ENCODE measurements at places on chromosomes 3 and 15.

- DNase-seq = no peak
Observed at GRCh38 chr15:41307679-41308078, 24.7 kb downstream of the OIP5 start.

DNA sequence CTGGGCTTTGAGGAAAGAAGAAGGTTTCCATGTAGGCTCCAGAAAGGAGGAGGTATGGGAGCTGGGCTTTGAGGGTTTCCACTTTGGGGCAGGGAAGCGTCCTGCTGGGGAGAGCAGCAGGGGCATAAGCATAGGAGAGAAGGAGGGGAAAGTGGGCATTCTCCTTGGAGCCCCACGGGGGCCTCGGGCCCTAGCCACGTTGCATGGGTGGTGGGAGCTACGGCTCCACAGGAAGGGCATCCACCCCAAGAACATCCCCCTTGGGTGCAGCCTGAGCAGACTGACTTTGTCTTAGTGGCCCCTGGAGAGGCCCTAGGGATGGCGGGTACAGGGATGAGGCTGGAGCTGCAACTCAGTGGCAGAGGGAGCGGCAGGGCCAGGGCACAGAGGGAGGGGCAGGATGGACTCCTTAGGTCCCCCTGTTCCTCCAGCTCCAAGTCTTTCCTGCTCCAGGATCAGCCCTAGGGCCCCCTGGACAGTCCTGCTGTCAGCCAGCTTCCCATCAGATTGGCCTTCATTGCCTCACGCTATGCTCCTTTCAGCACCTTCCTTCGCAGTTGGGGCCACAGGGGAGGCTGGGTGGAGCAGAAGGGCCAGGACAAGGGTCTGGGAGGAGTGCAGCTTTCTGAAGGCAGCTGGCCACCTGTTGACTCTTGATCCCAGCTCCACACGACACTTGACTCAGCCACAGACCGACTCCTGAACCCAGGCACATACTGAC lies 22.9 kb downstream of the PRR20G start:
- no peak for DNase-seq

DNA sequence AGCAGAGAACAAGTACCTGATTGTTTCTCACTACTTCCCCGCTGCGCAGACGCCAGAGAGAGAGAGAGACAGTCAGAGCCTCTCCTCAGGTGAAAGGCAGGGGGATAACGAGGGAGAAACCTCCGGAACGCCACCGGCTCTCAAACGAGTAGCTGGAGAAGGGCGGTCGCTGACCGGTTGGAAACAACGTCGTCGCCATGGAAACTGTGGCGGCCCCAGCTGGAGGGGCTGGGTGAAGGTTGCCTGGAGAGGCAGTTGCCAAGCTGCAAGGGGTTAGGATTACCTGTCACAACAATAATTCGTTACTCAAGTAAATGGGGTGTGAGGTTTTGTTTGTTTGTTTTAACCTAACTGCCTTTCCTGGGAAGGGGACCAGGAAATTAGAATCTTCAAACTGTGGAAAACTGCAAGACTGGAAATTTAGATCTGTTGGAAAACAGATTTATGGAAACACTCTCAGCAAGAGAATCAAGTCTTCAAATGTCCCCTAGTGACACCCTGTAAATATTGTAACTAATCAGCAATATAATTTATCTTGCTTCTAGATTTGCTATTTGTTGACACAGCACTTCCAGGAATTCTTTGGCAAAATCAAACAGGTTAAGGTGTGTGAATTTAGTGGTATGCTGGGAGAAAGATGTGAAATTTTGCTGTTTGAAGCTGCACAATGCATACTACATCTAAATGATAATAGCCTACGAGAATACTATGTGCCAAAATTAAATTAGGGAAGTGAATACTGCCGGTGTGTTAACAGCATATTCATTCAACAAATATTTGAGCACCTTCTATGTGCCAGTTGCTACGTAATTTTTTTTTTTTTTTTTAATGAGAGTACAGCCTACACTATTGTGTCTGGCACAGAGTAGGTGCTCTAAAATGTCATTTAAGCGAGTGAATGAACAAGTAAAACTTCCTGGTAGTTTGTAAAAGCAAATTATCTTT lies at the start of gene DNAH12:
DNAH12 (minus strand) TSS at position 164 of the 945 bp plus-strand sequence. CDS start 1,474 bp downstream, outside the sequence.
- no peak for DNase-seq

- no peak for DNase-seq
Observed at GRCh38 chr3:10206166-10206511, 41.4 kb downstream of the IRAK2 start.

DNA sequence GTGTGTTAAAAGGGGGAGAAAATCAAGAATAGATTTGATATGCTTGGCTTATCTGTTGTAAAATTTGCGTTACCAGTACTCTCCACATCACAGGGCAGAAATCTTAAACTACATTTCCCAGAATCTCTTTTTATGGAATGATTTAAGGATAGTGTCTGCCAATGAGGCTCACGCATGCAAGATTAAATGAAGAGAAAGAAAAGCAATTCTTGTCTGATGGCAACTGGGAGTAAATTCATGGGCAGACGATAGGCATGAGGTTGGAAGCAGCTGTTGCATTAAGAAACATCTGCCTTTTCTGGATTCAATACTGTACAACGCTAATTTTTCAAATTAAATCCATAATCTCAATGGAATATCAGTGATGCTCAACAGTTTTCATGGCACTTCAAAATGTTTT lies 27.2 kb upstream of the ANKRD28 start:
- DNase-seq = no peak

GRCh38 chr3:195813916-195814640 lies 2.3 kb upstream of the MUC4 start:
- no peak for DNase-seq

DNA sequence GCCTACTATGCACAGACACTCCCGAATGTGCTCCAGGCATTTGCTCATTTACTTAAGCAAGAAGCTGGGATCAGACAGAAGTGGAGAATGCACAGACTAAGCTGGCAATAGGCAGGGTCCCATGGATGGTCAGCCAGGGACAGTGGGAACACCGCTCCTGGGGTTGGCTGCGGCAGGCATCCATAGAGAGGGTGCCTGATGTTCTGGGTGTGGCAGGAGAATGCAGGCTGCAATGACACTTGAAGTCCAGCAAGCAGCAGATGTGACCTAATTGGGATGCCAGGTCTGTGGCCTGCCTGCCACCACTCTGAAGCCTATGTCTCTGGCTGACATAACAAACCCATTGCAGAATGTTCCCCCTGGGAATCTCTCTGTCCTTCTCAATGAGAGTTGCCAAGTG lies 40.2 kb upstream of the SLC6A11 start:
- no peak for DNase-seq

DNA sequence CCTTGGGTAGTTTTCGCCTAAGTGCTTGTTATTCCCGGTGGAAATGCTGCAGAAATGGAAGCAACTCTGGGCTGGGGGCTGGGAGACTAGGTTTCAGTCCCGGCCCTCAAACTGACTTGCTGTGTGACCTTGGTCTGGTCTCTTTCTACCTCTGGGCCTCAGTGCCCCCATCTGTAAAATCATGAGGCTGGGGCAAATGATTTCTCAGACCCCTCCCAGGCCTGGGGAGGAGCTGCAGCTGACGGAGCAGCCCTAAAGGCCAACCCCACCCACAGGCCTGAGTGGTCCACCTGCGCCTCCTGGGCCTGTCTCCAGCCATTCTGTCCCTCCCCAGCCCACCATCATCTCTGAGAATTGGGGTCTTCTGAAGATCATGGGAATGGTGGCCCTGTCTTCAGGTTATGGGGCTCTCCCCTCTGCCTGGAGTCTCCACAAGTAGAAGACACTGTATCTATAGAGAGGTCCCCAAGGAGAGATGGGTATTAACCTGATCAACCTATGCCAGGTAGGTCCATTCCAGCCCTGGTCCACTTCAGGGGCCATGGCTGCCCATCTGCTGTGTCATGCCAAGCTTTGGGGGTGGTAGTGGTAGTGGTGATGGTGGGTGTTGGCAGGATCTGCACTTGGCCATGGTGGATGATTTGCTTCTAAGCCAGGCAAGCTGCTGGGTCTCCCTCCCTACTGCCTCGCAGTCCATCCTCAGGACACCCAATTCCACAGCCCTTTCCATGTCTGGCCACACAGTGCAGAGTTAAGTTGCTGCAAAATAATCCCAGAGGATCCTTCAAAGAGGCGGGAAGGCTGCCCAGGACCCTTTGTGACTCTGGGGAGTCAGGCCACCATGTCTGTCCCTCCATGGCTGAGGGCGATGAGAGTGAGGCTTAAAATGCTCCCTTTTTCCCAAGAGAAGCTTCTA lies 46.0 kb downstream of the ITGA11 start:
- DNase-seq = no peak

GRCh38 chr3:24582431-24583403 lies 88.1 kb upstream of the THRB start:
- DNase-seq = no peak

DNA sequence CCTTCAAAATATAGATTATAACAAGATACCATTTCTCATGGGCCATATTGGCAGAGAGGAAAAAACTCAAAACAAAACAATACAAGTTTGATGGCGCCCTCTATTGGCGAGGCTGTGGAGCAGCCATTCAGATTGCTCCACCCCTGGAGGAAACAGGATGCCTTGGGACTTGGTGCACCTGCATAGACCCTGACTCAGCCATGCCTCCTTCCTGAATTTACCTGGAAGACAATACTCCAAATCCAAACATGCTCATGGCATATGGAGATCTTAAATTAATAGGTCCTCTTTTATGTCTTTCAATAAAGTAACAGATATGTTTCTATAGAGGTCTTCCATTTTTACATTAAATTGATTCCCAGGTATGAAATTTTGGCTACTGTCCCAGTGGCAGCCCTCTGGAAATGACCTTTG lies 90.0 kb downstream of the APBA2 start:
- DNase-seq = peak; percentile 45

DNA sequence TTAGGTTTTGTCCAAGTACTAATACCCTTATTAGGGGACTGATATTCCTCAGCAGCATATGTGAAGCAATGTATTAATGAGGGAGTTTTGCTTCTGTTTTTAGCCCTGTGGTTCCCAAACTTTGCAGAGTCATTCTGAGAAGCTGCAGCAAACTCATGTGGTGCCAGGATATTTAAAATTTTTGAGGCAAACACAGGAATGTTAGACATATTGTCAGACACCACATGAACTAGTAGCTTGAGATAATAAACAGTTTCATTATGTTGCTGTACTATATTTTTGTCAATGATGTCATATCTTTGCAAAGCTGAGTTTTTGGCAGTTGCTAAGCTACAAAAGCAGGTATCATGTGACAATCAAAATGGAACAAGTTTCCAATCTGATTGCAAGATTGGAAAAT lies 36.6 kb downstream of the ATP6V1A start:
- DNase-seq = peak; percentile 63

DNA sequence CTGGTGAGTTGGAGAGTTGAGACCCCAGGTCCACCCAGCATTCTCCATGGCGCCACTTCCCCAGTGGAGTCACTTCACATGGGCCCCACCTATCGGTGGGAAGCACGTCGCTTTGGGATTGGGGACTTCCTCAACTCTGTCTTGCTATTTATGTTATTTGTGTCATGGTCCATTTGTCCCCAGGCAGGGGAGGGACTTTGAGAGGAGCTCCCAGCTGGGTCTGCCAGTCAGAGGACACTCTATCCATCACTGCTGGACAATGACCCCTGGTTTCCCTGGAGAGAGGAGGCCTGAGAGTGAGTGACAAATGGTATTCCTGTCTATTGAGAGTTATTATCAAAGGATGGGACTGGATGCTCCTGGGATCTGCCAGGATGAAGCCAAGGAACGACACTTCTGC lies 127.6 kb downstream of the RAB11A start:
- DNase-seq = no peak

DNA sequence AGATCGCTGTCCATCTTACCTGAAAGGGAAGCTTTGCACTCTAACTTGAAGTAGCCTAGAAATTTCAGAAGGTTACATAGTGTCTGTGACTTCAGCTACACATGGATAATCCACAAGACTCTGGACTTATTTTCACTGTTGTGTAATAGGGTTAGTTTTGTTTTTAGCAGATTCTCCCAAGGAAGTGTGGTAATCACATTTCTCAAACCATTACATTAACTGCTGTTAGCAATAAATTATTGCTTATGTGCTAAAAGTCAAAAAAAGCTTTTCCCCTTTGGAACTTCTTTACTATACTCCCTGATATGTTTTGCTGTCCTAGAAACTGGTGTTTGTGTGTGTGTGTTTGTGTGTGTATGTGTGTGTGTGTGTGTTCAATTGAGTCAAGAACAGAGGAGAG lies 351.8 kb upstream of the TPRG1 start:
- no peak for DNase-seq

DNA sequence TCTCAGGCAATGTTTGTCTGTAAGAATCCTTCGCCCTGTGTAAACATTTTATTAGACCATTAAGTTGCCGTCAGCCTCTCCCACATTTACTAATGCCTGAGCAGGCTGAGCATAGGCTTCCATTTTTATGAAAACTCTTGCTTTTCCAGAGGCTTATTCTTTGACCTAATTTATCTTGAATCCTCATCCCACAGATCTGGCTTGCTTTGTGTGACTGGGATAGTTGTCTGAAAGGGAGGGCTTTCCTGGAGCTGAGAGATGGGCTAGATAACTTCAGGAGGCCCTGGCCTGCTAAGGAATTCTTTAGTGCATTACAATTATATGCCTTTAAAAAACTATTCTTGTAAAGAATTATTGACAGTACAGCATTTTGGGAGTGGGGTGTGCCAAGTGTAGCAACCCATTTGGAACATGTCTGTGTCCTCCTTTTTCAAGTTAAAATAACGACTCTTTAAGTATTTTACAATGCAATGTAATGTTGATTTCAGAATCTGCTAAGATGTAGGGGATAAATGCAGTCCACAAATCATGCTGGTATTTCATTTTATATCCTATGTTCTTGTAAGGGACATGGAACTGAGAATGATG lies 52.4 kb downstream of the EEFSEC start:
- no peak for DNase-seq

DNA sequence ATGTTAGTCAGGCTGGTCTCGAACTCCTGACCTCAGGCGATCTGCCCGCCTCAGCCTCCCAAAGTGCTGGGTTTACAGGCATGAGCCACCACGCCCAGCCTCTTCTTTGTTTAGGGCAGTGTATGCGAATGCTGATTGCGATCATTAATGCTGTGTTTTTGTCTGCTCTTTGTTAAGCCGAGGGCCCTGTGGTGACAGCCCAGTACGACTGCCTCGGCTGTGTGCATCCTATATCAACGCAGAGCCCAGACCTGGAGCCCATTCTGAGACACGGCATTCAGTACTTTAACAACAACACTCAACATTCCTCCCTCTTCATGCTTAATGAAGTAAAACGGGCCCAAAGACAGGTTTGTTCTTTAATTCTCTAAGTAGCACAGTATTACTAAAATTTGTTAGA lies 7.8 kb downstream of the KNG1 start:
- no peak for DNase-seq

- DNase-seq = no peak
Observed at GRCh38 chr15:91552555-91552954, 301.0 kb upstream of the SLCO3A1 start.
